ENCODE measurements at places on chromosomes 4 and X.

DNA sequence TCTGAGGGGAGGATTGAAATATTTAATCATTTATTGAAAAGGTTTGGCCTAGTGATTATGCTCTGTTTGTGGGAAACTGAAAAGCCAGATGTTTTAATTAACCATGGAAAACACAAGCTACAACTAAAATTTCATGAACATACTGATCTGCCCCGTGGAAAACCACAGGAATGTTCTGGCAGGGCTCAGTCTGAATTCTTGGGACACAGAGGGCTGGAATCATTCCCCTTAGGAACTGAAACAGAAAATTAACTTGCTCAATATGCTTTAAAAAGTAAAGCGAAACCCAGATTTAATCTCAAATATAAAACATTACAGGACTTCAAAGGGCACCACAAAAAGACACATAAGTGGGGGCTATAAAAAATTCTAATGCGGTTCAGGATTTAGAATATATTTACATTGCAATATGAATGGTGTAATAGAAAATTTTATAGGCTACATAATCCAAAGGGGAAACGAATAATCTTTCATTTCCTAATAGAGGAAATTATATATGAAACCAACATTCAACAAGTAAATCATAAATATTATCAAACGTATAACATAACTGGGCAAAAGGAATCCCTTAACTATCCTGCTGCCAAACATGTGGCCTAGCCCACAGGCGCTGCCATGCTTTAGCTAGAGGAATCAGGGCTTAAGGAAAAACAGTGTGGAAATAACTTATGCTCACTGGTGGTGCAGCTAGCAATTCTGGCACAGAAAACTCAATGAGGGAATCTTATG, 70.9 kb downstream of the APBB2 start:
- DNase-seq, result no peak

DNA sequence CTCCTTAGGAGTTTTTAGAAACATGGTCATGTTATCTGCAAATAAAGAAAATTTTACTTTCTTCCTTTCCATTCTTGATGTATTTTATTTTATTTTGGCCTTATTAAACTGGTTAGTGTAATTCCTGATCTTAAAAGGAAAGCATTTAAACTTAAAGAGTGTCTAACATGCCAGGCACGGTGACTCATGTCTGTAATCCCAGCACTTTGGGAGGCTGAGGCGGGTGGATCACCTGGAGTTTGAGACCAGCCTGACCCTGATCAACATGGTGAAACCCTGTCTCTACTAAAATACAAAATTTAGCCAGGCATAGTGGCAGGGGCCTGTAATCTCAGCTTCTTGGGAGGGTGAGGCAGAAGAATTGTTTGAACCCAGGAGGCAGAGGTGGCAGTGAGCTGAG, 281.3 kb downstream of the PTTG2 start:
- no peak for DNase-seq

DNA sequence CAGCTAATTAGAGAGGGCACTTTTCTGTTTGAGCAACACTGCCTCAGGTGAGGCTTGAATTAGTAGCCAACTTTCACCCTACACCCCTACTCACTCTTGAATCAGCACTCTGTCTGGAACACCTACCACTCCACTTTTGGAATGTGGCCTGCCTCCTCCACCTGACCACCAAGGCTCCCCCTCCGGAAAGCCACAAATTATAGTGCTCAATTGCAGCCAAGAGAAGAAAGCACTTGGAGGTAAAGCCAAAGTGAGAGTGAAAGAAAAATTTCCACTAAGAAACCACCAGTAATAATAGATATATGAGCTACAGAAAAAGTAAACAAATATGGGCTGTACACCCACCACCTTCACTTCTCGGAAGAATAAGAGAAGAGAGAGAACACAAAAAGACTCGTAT, 41.1 kb downstream of the PPP3CA start:
- DNase-seq, result no peak

DNA sequence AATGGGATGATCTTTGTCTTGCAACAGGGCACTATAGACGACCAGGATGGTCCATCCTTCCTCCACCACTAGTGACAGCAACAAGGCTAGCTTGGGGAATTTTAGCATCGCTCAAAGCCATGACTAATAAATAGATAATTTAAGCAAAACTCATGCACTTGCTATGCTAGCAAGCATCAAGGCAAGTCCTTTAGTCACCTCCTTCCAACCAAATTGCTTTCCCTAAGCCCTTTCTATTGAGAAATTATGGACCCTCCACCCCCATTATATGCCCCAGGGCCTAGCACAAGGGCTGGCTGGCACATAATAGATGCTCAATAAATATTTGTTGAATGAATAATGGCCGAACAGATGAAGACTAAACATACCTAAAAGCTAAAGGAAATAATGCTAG, 28.6 kb downstream of the SLC16A2 start:
- no peak for DNase-seq

GRCh38 chr4:39259571-39260330, 77.4 kb downstream of the WDR19 start:
- no peak for DNase-seq

DNA sequence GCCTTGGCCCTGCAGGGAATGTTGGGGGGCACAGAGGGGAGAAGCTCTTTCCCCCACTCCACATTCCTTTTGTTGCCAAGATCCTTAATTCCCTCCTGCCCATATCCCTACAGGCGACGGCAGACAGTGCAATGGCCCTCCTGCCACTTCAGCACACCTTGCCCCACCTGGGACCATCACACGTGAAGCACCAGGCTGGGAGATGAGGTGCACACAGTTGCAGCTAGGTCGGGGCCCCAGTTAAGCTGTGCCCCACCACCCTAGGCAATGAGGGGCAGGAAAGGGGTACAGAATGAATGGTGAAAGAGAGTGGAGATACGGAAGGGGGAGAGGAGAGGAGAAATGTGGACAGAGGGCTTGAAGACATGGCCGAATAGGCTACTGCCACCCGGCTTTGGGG, 26.2 kb downstream of the NALF2 start:
- no peak for DNase-seq

DNA sequence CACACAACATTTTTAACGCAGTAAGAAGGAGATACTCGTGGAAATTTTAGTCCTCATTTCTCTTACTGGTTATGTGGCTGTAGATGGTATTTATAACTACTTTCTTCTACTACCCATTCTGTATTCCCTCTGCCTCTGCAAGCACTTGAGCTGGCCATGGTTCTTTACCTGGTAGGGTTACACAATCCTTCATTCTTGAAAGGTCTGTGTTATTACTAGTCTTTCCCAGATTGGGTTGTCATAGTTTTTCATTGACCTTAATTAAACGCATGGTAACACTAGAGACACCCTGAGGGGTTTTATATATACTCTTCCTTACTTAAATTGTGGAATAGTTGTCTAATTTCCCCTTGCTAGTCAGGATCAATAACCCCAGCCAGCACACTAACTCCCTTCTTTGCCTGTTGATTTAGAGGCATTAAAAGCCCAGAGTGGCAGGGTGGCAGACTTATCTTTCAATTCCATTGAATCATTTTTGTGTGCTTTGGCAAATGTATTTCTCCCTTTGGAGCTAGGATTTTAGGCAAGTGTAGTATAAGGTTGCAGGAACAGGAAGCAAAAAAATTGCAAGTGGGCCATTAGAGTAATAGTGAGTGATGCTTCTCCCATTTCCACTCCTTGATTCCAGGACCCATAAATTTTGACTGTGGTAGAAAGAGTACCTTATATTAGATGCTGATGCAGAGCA, 113.6 kb upstream of the EMCN start:
- DNase-seq, result no peak

DNA sequence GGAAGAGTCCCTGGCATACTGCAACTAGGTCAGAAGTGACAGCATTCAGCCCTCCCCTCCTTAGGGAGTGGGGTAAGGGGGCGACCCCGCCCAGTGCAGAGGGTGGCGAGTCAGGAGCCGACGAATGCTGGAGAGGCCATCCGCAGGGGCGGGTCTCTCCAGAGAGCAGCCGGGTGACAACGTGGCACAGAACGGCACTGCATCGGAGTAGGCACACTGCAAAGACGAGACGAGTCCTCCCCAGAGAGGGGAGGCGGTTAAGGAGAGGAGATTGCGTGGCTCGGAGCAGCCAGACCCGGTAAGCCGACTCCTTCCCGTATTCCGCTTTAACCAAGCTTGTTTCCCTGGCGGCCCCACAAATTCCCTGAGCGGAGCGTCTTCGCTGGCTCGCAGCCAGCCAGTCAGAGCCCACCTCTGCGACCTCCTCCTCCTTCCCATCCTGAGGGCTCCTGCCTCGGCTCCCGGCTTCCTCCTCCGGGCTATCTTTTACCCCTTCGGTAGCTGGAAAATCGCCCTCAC, 54.9 kb downstream of the LINC00632 start:
- no peak for DNase-seq

DNA sequence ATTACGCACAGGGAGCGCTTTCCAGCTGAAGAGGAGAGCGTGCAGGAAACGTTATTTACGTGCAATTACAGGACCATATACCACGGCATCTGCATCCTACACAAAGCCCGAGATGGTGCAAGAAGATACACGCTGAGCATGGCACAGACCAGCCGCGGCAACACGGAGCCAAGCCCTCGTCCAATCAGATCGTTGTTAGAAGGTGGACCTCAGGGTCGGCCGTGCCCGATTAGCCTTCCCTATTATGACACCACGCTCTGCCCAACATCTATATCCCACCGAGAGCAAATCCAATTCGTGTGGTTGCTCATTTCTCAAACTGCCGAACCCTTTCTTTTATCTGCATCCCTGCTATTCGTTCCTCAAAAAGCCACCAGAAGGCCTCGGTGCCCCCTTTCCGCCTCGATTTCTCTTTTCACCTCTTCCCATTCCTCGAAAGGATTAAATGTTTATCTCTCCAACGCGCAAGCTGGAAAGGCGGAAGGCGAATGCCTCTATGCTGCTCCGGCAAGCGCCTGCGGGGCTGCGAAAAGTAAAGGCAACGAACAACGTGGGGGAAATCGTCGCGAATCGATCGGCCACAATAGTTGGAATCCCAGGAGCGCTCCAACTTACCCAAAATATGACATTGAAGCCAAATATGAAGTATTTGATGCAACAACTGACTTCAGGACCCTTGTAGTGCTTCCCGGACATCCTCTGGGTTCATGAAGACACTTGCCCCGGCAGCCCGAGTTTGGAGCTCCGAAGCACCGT, 702 bp downstream of the TSPAN5 start:
- peak; percentile 12 for DNase-seq

GRCh38 chr4:80295336-80295735, 28.9 kb downstream of the FGF5 start:
- DNase-seq, result no peak

DNA sequence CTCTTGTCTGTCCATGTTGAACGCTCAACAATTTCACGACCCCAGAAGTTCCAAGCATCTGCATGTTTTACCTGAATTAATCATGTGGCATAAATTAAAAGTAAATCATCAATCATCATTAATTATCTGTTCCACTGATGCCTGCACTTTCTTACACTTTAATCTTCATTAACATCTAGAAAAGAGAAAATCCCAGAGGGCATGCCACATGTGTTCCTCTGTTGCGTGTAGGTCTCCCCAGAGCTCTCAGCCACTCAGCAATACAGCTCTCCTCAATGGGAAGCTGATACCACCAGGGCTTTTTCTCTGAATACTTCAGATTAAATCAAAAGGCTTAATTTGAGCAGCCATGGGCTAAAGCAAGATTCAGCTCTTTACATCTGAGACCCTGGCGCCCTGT, 722.4 kb upstream of the TENM3 start:
- no peak for DNase-seq

DNA sequence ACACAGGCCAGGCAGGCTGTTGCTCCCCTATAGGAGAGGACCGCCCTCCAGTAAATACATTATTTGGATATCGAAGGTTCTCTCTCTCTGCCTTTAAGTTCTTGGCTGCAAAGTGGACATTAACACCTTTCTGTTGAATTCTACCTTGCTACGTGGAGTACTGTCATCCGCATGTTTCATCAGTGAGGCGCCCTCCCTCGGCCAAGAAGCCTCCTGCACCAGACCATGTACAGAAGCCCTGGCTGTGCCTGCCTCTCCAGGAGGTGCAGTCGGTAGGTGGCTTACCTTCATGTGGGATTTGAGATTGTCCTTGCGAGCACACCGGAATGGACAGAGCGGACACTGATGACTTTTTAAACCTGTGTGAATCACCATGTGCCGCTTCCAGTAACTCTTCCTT, 46.7 kb downstream of the ZNF827 start:
- DNase-seq, result no peak

DNA sequence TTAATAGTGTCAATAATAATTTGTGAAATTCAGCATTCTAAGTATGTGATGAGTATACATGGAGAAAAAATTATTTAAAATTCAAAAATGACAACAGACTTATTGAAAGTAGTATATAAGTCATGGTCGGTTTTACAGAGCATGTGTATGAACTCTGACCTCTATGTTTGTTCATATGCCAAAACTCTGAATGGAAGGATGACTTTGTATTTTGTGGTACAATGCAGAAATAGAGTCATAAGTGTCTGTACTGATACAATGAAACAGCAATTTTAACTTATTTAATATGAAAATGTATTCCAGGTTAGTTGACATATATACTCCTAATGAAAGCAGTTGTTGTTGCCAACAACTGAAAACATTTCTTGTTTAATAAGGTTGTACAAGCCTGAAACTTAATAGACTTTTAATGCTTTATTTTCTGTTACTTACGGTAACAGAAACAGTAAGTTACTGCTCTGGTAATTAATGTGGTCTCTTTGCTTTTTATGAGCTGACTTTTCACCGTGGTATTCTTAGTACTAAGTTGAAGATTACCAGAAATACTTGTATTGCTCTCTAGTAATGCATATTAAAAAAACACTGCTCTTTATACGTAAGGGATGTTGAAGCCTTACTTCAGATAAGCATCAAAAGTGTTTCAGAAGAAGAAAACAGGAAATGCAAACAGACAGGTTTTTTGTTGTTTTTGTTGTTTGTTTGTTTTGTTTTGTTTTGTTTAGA, 1.9 kb downstream of the UBE2K start:
- no peak for DNase-seq

- no peak for DNase-seq
Measured at GRCh38 chr4:23956601-23957364, 66.9 kb upstream of the PPARGC1A start.

- DNase-seq, result no peak
Measured at GRCh38 chrX:103396186-103396585, 19.8 kb downstream of the BEX3 start.

- DNase-seq, result no peak
Measured at GRCh38 chrX:109720947-109721346, 12.1 kb downstream of the ACSL4 start.

- no peak for DNase-seq
Measured at GRCh38 chrX:27549688-27550087, 40.5 kb upstream of the DCAF8L2 start.

DNA sequence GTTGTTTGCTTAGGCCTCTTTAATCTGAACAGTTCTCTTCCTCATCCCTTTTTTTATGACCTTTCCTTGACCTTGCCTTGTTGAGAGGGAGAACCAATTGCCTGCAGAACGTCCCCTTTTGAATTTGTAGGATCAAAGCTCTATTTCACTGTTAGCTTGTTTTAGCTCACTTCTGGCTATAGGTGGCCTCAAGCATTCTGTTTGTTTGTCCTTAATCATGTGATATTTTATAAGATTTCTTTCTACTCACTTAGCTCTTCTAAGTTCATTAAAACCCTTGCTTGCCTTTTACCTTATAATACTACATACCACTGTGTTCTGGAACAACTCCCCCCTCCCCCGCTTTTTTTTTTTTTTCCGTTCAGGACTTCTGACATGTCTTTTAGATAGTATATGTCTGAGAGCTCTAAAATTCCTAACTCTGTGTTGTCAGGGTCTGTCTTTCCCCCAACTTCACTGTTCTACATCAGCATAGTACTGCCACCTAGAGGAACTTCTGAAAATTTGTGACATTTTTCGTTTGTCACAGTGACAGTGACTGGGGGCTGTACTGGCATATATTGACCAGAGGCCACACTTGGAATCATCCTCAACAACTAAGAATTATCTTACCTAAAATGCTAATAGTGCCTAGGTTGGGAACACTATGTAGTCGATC, 128.5 kb downstream of the LARP7 start:
- no peak for DNase-seq

GRCh38 chr4:177242651-177243286, 66.9 kb upstream of the NEIL3 start:
- no peak for DNase-seq
